Stimulated activated effector memory CD8-positive, alpha-beta T cell treated with anti-CD3 and anti-CD28 coated beads, Interleukin-12 subunit alpha, Interleukin-12 subunit beta, amount 100 ng/mL, for 72 hours (primary cell): ENCODE measurements at places on chromosomes 6 and 20.

- DNase-seq = no peak
These were observed 108.2 kb downstream of the NOL4L start for GRCh38 chr20:32476684-32477593.

GRCh38 chr6:161272635-161273273 lies 1.1 kb downstream of the AGPAT4 start:
- no peak for DNase-seq

DNA sequence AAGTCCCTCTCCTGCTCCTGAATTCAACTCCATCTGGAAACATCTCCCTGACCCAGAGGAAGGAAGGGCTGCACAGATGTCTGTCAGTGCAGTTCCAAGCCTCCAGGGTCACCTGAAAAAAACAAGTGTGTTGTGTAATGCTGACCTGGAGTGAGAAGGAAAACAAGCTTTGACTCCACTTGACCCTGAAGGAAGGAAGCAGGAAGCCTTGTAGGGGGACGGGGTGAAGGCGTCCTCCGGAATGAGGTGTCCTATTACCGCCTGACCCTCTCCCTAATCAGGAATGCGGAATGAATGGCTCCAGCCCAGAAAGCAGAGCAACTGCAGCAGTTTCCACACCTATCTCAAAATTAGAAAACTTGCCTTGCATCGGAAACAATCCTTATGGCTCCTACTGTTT lies 13.9 kb upstream of the ADGRF5 start:
- no peak for DNase-seq

- no peak for DNase-seq
These were observed 43.2 kb downstream of the NCOA3 start for GRCh38 chr20:47544852-47545251.

GRCh38 chr6:83221889-83222479 lies 28.8 kb downstream of the RWDD2A start:
- DNase-seq = no peak

GRCh38 chr20:58003525-58003924 lies 224.9 kb downstream of the ANKRD60 start:
- no peak for DNase-seq

DNA sequence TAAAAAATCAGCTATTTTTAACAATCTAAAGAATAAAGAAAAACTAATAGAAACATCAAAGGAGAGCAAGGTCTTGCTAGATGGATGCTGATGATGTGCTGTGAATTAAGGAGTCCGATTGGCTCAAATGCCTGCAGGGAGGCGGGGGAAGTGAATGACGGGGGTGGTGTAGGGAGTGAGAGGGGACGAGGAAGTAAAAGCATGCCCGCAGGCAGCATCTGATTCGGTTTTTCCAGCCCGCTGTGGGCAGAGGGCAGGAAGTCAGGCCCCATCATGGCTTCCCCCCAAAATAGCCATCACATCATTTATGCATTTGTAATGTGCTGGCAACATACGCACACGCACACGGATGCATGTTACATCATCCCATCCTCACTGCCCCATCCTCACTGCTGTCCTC lies 10.3 kb downstream of the RSPO4 start:
- DNase-seq = no peak

GRCh38 chr6:24255676-24256075 lies 102.2 kb downstream of the DCDC2 start:
- no peak for DNase-seq

DNA sequence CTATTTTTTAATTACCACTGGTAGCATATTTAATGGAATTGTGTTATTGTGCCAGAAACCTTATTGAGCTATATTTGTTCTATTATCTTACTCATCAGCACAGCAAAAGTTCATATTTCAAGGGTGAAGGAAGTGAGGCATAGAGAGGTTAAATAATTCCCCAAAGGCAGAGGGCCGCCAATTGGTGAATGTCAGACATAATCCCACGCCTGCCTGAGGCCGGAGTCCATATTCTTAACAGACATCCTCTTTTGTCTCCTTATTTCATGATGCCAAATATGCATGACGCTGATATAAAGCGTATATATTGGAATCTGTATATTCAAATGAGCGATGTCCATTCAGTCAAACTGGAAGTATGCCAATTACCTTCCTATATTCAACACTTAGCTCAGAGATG lies 505.0 kb upstream of the SLC35B3 start:
- no peak for DNase-seq

DNA sequence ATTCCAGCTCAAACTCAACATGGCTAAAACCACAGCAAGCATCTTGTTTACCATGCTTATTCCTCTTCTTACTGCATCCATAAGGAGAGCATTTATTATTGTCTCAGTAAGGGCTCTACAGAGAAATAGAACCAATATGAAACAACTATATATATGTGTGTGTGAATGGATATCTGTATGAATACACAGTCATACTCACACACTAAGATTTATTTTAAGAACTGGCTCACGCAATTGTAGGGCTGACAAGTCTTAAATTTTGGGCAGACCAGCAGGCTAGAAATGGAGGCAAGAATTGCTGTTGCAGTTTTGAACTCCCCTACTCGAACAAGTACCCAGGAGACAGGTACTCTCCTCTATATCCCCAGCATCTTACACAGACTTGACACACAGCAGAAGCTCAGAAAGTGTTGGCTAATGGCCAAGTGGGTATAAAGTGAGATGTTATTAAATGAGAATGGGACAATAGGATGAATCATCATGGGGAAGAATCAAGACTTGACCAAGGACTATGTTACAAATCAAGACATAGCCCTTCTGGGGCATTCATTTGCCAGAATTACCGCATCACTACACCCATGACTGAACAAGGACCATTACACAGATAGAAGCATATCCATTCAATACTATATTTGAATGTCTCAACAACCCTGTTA lies 13.0 kb downstream of the ZHX3 start:
- no peak for DNase-seq

DNA sequence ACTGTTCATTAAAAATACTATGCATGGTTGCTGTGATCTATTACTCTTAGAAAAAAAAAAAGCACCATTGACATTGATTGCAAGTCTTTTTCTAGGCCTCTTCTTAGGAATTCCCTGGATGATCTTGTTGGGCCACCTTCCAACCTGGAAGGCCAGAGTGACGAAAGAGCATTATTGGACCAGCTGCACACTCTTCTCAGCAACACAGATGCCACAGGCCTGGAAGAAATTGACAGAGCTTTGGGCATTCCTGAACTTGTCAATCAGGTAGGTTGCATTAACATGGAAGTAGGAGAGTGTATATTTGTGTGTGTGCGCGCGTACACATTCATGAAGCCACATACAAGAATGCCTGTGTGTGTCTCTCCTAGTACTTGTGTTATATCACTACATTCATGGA lies 140.4 kb downstream of the NCOA3 start:
- DNase-seq = no peak

DNA sequence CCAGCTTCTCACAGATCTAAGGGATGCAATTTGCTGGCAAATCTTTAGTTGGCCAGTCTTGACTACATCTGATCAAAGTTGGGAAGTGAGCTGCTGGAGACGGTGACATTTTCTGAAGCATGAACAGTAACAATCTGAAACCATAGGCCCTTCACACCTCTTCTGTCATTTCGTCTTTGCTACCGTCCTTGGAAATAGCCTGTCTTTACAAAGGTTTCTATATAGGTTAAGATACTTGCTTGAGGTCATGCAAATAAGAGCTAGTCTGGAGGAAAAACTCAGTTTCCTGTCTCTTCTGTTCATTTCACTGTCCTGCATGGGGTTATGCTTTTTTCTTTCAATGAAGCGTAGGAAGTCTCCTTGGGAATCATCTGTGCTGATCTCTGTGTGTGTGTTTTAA lies 55.6 kb downstream of the CARMIL1 start:
- no peak for DNase-seq
